ENCODE measurements at places on chromosomes 1 and 21.

DNA sequence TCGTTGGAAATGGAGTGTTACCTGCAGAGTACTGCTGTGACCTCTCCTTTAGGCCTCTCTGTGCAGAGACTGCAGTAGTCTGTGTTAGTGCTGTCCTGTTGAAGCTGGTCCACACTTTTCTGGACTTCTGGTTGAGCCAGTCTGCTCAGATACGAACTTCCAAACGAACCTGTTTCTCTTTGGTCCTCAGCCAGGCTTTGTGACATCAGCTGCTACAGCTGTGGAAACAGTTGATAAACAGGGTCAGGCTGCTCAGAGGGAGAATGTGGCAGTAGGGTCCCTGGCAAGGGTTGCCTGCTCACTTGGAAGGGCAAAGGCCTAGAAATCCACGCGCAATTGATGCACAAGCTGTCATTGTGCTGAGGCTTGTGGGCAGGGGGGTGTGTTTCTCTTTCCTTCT, 98.8 kb downstream of the NOS1AP start:
- no peak for DNase-seq

DNA sequence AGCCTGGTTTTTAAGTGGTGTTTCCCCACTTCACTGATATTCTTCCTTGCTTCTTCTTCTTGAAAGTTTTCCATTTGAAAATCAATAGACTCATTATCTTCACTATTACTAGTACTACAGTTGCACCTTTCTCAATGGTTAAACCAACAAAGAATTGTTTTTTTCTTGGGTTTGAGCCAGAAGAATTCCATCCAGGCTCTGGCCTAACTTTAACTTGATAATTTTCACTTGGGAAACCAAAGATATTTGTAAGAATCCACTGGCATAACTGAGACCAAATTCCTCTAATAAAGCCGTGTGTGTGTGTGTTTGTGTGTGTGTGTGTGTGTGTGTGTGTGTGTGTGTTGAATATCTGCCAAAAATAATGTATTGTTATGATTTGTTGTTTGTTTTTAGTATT, 103.2 kb downstream of the SGIP1 start:
- DNase-seq, result no peak

DNA sequence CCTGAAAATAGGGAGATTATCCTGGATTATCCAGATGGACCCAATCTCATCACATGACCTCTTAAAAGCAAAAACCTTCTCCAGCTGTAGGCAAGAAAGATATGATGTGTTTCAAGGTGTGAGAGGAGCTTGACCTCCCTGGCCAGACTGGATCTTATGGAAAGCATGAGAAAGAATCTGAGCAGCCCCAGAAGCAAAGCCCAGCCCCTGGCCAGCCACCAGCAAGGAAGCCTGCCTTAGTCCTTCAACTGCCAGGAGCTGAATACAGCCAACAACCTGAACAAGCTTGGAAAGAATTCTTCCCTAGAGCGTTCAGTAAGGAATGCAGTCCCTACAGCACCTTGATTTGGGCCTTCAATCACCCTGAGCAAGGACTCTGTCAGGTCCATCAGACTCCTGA, 375.0 kb upstream of the CHRM3 start:
- no peak for DNase-seq

- no peak for DNase-seq
Observed at GRCh38 chr1:204093421-204093717, 20.5 kb downstream of the SOX13 start.

DNA sequence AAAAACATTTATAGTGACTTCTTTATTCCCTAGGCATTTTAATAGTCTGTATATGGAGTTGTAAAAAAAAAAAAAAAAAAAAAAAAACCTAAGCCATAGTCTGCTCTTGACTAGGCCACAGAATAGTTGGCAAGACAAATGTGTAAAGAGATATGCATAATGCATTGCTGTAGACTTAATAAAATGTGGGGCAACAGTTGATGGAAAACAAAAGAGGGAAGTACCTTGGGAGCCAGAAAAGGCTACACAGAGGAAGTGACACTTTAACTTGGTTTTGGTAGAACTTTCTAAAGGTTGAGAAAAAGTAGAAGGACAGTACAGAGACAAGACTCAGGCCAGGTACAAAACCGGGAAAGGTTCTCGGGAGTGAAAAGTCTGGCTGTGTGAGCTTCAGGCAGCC, 802.9 kb upstream of the ADAMTS5 start:
- DNase-seq, result no peak

GRCh38 chr1:57644667-57645066, 220.8 kb upstream of the DAB1 start:
- DNase-seq, result no peak

GRCh38 chr1:185350027-185350442, 33.0 kb upstream of the IVNS1ABP start:
- no peak for DNase-seq

GRCh38 chr1:159839116-159839849, 12.6 kb downstream of the SLAMF8 start:
- no peak for DNase-seq

DNA sequence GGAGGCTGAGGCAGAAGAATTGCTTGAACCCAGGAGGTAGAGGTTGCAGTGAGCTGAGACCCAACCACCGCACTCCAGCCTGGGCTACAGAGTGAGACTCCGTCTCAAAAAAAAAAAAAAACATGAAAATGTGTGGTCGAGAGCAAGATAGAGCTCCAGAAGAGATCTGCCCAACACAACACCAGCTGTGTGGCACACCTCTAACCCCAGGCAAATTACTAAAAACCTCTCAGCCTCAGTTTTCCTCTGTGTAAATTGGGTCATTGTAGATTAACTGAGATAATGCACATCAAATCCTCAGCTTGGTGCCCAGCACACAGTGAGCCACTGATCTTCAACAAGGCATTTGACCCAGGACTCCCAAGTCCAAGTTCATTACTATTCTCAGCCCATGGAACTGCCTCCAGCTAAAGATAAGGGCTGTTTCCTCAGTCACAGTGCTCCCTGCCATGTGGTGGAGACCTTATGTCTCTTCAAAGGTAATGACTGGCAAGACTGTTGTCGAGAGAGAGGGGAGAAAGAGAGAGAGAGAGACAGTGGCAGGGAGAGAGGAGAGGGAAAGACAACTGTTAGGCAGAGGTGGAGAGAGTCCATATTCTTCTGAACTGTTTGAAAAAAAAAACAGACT, 58.1 kb downstream of the PTP4A2 start:
- DNase-seq, result no peak

DNA sequence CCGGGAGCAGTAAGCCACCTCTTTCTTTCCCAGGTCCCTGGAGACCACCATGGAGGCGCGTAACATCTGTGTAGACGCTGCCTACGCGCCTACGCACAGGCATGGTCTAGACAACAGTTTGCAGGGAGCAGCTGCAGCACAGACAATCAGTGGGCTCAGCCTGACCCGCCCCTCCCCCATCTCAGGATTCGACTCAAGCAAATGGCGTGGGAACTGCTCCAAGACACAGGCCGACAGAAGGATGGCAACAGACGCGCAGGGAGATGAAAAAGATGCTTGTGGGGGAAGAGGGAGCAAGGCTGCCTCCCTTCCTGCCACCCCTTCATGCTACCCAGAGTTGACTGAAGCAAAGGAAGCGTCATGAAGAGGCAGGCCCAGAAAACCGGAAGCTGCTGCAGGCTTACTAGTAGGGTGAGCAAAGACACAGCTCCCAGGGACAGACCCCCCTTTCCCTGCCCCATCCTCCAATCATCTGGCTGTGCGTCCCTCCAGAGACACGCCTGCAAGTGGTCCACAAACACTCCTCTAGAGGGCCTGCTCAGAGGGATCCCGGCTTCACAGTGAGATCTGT, 19.5 kb downstream of the STK40 start:
- peak; percentile 75 for DNase-seq

DNA sequence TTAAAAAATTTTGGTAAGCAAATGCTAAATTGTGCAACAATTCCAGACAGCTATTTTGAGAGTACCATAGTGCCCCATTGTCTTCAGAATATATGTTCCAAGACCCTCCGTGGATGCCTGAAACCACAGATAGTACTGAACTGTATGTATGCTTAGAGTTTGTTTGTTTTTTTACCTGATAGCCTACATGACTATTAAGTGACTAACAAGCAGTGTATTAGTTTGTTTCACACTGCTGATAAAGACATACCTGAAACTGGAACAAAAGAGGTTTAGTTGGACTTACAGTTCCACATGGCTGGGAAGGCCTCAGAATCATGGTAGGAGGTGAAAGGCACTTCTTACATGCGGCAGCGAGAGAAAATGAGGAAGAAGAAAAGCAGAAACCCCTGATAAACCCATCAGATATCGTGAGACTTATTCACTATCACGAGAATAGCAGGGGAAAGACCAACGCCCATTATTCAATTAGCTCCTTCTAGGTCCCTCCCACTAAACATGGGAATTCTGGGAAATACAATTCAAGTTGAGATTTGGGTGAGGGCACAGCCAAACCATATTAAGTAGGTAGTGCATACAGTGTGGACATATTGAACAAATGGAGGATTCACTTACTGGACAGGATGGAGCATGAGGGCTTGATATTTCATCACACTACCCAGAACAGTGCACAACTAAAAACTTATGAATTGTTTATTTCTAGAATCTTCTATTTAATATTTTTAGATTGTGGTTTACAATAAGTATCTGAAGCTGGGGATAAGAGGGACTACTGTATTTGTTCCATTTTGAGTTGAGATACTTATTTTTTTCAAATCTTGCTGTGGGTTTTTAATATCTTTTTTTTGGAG, 78.5 kb downstream of the LHX9 start:
- no peak for DNase-seq

GRCh38 chr1:151060007-151060656, at the start of gene MLLT11:
Gene MLLT11, plus strand, starts transcription at chr1:151060397. Its CDS starts 6,828 bp downstream, at chr1:151067225.
- DNase-seq, result peak; percentile 56

GRCh38 chr21:42556960-42557359, 43.3 kb downstream of the SLC37A1 start:
- no peak for DNase-seq

DNA sequence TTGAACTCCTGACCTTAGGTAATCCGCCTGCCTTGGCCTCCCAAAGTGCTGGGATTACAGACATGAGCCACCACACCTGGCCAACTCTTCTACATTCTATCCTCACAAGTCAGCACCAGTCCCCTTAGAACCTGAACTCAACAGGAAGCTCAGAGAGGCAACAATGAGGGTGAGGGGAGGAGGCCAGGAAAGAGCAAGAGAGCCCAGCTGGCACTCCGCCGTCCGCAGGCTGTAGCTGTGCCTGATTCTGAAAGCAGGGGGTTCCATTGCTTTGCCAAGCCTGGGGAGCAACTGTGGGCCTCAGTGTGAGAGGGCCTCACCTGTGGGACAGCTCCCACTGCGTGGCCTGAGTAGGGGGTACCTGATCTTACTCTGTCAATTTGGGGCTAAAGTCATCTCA, 18.7 kb downstream of the STK40 start:
- no peak for DNase-seq

DNA sequence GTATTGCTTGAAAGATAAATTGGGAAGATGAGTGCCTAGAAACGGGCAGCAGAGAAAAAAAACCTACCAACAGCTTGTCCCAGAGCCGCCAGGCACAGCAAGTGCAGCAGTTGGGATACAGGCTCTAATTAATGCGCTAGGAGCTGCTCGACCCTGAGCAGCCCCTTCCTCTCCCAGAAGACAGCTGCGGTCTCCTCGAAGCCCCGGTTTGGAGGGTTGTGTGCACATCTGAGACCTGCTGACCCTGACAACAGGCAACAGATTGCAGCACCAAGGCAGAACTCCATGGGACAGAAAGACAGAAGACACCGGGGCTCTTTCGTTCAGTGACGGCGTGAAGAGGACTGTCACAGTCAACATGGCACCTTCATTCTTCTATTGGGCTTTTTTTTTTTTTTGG, 101.4 kb downstream of the TSEN15 start:
- DNase-seq, result no peak

DNA sequence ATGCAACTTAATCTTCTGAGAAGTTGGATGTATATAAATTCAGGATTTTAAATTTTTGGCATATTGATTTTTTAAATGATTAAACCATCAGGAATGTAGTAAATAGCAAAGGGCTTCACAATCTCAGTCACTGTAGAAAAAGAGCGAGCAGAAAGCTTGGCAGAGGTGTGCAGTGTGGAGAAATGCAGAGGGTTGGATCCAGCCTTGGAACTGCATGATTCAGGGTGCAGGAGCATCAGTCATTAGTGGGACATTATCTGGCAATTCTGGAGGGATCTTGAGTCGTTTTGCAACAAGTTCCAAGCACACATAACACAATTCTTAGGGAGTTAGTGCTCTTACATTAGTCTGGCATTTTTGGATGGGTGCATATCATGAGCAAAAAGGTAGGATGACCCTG, 267.9 kb downstream of the PLA2G4A start:
- DNase-seq, result no peak

GRCh38 chr1:16302709-16303627, 49.3 kb downstream of the FBXO42 start:
- DNase-seq, result no peak

- no peak for DNase-seq
Observed at GRCh38 chr1:88462096-88462487, 222.0 kb upstream of the PKN2 start.

- DNase-seq, result no peak
Observed at GRCh38 chr1:78045926-78046778, at the start of gene GIPC2. Gene GIPC2, plus strand, starts transcription at chr1:78045966. Its CDS starts 129 bp downstream, at chr1:78046095.

- DNase-seq, result no peak
Observed at GRCh38 chr1:160453443-160453842, 53.1 kb downstream of the VANGL2 start.

DNA sequence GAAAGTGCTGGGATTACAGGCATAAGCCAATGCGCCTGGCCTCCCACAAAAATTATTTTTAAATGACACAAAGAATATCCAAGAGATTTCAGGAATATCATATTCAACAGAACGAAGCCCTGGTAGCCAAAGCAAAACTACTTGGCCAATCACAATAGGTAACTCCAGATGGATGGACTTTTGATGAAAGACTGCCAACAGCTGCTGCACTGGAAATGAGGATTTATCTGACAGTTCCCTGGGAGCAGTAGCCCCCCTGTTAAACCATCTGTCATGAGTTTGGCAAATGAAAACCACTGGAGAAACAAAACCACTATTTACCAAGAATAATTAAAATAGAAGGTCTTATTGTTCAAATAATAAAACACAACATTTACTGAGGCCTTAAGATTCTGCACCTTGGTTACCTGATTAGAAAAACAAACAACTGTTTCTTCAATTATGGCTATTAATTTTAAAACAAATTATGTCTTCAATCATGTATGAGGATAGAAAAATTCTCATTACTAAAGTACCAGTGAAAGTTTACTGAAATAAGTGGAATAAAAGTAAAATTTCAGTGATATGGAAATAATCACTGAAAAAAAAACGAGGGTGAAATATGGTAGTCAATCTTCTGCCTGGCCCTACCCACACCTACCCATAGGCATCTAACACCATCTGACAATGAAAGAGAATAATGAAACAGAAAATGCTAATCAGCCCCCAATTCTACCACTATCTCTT, 34.3 kb upstream of the PSMG1 start:
- no peak for DNase-seq

GRCh38 chr1:117585086-117585485, 20.8 kb upstream of the TENT5C start:
- DNase-seq, result no peak

DNA sequence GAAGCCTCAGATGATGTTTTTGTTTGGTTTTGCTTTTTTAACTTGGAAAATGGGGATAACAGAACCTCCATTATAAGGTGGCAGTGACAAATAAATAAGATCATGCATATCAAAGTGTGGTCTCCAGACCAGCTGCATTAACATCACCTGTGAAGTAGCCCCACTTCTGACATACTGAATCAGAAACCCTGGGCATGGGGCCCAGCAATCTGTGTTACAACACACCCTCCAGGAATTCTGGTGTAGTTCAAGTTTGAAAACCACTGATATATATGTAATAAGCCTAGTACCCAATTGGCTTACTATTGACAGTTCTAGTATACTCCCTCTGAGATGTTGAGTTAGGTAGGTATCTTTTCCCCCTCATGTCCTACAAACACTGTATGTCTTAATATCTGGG, 24.1 kb upstream of the RNF19B start:
- no peak for DNase-seq

GRCh38 chr1:223233410-223234169, 90.5 kb upstream of the TLR5 start:
- DNase-seq, result peak; percentile 85

Measured in kidney capillary endothelial cell (primary cell).